ENCODE measurements at places on chromosomes 16 and 17. TPM values are rescaled to one million over a fixed set of nuclear protein-coding genes. Genes with fewer than 3 reads are reported as not detected.
A peak's percentile ranks its signal among the peaks of the same experiment; 100 is the strongest.

MYH1 gene
- not detected for total RNA-seq

PMM2 gene
- 49.1 TPM for total RNA-seq

MED9 gene
- total RNA-seq, result 31.3 TPM

HLF gene
- 0.55 TPM for total RNA-seq

CACNG4 gene
- total RNA-seq, result 1.1 TPM

CDH15 gene
- 0.10 TPM for total RNA-seq

- no peak for DNase-seq
These were observed 121.2 kb downstream of the RPTOR start for GRCh38 chr17:80665792-80666191.

DNA sequence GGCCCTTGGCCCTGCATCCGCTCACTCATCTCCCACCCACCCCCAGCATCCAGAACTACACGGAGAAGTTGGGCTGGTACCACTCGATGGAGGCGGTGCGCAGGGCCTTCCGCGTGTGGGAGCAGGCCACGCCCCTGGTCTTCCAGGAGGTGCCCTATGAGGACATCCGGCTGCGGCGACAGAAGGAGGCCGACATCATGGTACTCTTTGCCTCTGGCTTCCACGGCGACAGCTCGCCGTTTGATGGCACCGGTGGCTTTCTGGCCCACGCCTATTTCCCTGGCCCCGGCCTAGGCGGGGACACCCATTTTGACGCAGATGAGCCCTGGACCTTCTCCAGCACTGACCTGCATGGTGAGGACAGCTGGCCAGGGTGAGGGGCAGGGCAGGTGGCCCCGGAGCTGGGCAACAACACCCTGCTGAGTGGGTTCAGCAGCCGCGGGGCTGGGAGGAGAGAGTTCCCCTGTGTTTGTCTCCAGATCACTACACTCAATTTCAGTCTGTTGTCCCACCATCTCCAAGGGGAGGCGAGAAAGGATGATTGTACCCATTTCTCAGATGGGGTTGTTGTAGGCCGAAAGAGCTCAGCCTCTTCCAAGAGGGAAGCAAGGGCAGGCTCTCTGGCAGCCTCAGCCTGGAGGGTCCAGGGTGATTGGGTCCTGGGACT lies 14.4 kb downstream of the MMP15 start:
- DNase-seq, result peak; percentile 40

DNA sequence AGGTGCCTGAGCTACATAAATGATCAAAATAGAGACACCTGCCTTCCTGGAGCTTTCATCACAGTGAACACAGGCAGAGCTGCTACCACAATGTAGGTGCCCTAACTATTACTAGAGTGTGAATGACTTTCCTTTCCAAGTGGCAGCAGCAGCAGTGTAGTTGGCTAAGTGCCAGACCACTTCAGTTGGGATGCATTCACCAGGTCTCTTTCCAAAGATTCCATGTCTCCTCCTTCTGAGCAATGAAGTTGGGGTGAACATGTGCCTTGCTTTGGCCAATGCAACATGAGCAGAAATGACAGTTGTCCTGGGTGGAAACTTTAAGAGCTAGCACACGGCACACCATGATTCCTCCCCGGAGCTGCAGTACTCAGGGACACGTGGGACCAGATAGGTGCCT lies 23.3 kb upstream of the CACNG4 start:
- no peak for DNase-seq

DNA sequence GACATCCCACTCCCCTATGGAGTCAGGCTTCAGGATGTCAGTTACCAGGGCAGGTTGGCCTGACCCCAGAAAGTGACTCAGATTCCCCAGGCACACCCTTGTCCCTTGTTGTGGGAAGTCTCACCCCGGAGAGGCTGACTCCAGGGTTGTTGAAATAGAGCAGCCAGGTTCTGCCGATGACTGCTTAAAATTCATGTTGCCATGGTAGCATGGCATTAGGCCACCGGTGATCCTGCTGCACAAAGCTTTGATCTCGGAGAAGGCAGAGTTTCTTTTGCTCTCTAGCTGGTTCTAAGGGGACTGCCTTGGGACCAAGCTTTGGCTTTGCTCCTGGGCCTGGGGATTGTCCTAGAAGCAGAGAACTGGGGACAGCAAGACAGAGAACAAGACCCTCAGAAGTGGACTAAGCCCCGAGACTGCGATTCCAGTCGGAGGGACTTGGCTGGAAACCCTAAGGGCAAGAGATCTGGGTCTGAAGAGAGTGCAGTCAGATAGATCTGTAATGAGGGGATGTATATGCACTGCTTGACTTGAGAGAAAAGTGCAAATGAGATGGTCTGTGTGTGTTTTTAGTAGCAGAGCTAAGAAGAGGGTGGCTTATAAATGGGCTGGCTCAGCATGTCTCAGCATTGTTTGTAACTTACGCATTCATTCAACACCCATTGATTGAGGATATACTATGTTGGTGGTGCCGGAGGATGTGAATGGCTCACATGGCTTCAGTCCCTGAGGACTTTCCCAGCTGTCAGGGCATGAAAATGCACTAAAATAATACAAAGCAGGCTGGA lies 106.9 kb downstream of the RGS9 start:
- DNase-seq, result peak; percentile 37

GRCh38 chr16:49866595-49867071 lies 10.7 kb upstream of the ZNF423 start:
- peak; percentile 89 for DNase-seq

GRCh38 chr16:628321-629061 lies 2.3 kb upstream of the WFIKKN1 start:
- DNase-seq, result no peak

DNA sequence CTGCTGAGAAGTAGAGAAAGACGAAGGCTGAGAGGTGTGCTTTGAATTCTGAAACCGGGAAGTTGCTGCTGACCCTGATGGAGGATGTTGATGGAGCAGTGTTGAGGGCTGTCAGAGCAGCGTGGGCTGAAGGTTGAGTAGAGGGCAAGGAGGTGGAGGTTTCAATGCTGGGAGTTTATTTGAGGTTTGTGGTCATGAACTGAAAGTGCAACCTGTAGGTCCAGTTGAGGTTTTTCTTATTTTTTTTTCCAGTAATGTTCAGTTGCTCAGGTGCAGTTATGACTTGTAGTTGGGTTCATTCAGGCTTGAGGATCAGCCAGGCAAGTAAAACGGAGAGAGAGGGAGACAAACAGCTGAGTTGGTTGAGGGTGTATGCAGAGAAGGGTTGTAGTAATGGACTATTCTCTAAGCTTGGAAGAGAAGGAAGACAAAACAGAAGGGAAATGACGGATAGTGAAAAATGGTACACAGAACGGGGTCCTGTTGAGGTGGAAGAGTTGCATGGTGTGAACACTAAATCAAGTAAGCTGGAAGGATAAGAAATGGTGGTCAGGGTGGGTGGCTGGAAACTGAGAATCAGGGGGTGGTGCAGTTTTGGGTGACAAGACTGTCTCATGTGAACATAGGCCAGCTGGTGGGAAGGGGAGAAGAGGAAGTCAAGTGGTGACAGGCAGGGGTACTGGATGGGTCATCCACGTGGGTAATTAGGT lies 8.7 kb upstream of the UBE2G1 start:
- DNase-seq, result no peak

Data from H7 (cell line).